IPS DF 6.9 (cell line): ENCODE measurements at places on chromosomes 3 and 15.

DNA sequence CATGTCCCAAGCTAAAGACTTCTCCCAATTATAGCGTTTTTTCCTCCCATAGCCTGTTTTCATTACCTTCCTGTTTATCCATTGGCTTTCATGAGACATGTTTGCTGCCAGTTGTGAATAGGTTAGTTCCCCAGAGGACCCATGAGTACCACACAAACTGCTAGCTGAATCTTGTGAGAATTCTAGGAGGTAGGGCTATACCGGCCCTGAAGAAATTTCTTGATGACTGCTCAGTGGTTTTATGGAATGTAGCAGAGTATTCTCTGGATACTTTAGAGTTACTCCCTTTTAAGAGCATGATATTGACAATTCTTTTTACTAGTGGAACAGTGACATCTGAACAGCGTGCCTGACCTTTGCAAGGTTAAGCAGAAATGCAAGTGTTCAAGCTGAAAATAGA lies 210.4 kb downstream of the MCTP2 start:
- DNase-seq = no peak

DNA sequence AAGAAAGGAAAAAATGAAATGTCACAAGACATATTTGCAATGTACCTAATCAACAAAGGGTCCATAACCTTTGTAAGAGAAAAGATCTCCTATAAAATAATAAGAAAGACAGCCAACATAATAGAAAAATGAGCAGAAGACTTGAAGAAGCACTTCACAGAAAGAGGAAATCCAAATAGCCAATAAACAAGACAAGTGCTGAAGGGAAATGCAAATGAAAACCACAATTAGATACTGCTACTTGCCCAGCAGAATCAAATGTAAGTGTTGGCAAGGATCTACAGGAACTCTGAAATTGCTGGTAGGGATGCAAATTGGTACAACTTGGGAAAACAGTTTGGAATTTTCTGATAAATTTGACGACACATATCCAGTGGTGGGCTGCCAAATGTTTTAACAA lies 15.1 kb upstream of the TOPAZ1 start:
- DNase-seq = no peak

DNA sequence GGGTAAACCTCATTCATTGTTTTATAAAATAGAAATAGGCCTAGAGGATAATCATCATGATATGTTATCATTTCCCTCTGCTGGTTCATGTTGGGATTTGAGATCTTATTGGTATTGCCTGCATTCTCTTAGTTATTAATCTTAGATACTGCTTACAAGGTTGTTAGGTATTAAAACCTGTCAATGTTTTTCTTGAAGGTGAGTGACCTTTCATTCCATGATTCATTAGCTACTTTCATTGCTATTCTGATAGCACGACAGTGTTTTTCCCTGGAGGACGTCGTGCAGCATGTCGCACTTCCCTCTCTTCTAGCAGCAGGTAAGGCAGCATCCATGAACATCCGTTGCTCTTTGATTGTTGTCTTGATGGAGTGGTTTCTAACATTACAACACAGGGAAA lies 17.1 kb downstream of the P2RY12 start:
- DNase-seq = no peak

GRCh38 chr15:61035311-61035710 lies 193.8 kb downstream of the RORA start:
- no peak for DNase-seq

GRCh38 chr3:78741066-78741645 lies 1026.6 kb downstream of the ROBO1 start:
- no peak for DNase-seq

- no peak for DNase-seq
These were observed 37.5 kb downstream of the SLC6A20 start for GRCh38 chr3:45758871-45759270.

- no peak for DNase-seq
These were observed 298.6 kb upstream of the STT3B start for GRCh38 chr3:31234145-31234544.
